ENCODE measurements at places on chromosomes 11 and 22.

- no peak for DNase-seq
These were observed 47.6 kb upstream of the THY1 start for GRCh38 chr11:119470317-119471291.

- DNase-seq = no peak
These were observed 17.3 kb downstream of the TEAD1 start for GRCh38 chr11:12691473-12691872.

DNA sequence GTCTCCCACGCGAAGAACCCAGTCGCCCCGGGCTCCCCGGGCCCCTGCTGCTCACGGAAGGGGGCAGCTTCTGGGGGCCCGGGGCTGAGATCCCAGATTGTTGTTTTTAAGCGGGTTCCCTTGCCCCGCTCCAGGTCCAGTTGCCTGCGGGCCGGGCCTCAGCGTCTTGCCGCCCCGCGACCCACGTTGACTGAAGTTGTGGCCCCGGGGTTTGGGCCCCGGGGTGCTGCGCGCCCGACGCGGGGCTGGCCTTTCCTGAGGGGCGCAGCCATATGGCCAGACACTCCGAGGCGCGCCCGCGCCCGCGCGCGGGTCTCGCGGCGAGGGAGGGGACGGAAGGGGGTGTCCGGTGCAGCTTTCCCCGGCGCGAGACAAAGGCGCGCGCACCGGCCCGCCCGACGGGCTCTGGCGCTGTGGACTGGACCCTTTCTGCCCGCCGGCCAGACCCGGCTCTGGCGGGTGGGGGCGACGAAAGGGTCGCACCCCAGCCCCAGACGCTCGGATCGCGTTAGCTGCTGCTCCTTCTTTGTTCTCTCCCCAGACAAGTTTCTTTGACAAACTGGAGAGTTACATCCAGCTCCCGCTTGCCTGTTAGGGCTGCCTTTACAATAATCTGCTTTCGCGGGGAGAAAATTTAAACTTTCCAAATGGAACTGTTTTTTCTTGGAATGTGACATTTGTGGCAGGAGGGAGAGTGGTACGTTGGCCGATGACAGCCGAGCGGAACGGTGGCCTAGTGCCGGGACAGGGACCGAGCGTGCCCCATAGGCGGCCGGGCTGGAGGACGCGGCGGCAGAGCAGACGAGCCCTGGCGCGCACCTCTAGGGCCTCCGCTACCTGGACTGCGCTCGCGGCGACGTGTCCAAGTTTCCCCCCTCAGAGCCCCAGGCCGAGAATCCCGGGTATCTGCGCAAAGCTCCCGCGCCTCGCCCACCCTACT is 716 bp downstream of the AMOTL1 start:
- DNase-seq = no peak

DNA sequence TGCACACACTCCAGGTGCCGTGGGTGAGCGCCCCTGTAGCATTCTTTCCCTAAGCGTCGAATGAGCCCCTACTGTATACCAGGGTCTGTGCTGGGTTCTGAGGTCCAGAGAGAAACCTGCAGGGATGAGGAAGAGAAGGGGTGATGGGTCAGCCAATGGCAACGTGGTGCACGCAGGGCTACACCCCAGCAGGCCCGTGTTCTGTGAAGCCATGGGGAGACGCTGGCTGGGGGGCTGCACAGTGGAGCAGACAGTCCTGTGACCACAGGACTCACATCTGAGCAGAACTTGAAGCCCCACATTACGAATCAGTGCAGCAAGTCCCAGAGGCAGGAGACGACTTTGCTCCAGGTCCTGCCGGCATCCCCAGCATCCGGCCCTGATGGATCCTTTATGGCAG is 1481.4 kb downstream of the BRD1 start:
- no peak for DNase-seq

- DNase-seq = no peak
These were observed 101.1 kb downstream of the ATXN10 start for GRCh38 chr22:45772743-45773142.

- DNase-seq = no peak
These were observed 46.2 kb downstream of the FAM83F start for GRCh38 chr22:40040927-40041326.

DNA sequence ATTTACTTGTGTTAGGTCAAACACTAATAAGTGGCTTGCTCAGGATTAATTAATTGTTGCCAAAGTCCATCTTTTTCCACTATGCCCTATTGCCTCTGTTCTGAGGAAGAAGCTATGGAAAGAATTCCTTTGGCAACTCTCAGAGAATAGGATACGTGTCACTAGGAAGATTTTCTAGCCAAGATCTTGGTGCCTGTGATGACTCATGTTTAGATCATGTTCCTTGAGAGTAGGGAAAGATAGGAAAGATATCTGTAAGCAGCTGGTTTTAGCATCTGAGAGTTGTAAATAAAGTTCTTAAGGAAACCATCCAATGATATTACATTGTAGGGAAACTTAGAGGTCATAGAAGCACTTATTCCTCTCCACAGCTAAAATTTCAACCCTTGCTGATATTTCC is 15.7 kb downstream of the SLN start:
- no peak for DNase-seq
